ENCODE measurements at places on chromosomes 3 and 15.

DNA sequence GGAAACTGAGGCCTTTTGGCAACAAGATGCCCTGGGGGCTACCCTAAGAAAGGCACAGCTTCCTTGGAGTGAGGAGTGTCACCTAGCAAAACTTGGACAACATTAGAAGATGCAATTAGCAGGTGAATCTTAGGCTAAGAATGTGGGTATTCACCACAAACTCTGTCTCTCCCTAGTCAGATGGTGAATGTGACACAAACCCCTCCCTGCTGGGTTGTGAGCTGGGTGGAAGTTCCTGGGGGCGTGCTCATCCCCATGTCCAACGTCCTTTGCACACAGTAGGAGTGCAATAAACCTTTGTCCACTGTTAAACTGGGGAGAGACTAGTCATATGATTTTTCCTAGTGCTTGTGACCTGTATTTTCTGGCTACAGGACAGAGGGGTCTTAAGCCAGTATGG, 67.1 kb upstream of the SH3GL3 start:
- DNase-seq, result no peak

- peak; percentile 60 for DNase-seq
These were observed 119.8 kb downstream of the ADCY5 start for GRCh38 chr3:123328851-123329635.

DNA sequence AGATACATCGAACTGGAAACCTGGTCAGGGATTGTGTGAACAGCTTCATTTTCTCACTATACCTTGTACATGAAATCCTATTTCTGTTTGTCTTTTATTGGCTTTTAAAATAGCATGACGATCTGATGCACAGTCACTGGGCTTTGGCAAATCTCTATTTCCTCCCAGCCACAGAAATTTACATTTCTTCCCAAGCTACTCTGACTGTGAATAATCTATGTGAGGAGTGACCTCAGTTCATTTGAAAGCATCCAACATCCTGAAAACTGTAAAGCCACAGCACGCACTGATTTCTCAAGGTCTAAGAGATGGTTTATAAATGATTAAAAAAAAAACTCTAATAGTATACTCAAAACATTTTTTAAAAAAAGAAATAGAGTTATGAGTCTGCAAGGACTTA, 450.3 kb downstream of the IL5RA start:
- no peak for DNase-seq

GRCh38 chr15:43893956-43894355, 67.2 kb downstream of the WDR76 start:
- DNase-seq, result no peak

- DNase-seq, result no peak
These were observed at the start of gene ABCF3 for GRCh38 chr3:184186184-184186901. TSS of gene ABCF3 (plus strand) at chr3:184186199. CDS start at chr3:184186208, 9 bp downstream.

DNA sequence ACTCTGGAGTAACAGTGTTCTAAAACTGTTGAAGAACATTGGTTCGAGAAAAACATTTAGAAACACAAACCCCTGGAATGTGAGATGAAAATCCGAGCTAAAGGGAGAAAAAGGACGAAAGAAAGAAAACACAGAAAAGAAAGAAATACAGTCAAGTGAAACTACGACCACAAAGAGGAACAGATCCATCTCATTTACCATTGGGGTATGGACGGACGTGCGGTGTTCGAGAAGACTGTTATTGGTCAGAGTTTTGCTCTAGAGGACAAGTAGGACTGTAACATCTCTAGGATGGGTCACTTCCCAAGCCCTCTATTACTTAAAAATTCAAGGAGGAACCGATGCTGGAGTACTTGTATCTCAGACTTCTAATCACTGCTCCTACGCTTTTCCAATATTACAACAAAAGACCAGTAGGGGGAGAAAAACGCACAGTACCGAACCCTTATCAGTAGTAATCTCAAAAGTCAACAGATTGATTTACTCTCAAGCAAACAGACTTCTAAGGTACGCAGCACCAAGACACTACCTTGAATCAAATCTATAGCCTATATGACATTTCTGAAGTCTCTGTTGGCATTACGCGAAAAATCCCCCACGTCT, 1.1 kb upstream of the PIK3CA start:
- no peak for DNase-seq

- DNase-seq, result no peak
These were observed 157.4 kb downstream of the AGBL1 start for GRCh38 chr15:86237111-86237500.

- no peak for DNase-seq
These were observed 28.7 kb downstream of the TLE3 start for GRCh38 chr15:70068783-70069565.

- DNase-seq, result no peak
These were observed 71.1 kb upstream of the DGKG start for GRCh38 chr3:186432944-186433732.

- no peak for DNase-seq
These were observed 36.3 kb downstream of the DUT start for GRCh38 chr15:48367483-48367882.

DNA sequence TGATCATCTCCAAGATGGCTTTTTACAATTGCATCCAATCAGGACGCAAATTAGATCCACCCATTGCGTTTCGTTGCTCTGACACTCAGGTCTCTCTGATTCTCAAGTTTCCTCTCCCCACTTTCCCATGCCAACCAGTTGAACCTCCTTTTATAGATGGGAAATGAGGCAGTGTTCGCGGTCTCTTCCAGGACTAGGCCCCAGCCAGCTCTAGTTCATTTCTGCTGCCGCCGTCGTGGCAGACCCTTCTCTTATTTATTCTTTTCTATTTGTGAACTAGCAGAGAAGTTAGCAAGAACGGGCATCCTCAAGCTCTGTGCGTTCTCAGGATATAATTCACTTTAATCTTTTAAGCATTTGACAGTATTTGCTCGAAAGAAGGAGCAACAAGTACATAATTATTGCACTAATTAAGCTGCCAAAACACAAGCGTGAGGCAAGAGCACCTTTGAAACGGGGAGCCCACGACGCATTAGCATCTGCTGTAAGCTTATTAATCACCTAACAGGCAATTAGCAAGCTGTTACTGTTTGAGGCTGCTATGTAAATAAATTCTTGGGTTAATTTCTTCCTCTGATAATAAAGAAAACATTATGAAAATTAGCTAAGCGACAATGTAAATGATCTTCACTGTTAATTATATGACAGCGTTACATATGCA, 246.4 kb upstream of the TLE3 start:
- no peak for DNase-seq

DNA sequence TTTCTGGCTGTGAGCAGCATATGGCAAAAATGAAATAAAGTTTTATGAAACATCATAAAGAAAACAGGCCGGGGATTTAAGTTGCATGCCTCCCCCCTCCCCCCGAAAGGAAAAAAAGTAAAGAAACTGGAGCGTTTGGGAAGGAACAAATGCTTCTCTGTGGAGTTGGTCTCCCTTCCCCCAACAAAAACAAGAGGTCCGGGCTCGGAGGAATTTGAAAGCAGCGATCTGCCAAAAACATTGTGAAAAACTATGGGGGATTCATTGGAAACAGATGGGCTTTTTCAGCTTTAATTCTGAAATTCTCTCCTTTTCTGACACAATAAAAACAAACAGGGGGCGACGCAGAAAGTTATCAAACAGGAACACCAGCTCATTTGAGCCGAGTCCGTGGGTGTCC, 17.0 kb downstream of the RGMA start:
- no peak for DNase-seq

DNA sequence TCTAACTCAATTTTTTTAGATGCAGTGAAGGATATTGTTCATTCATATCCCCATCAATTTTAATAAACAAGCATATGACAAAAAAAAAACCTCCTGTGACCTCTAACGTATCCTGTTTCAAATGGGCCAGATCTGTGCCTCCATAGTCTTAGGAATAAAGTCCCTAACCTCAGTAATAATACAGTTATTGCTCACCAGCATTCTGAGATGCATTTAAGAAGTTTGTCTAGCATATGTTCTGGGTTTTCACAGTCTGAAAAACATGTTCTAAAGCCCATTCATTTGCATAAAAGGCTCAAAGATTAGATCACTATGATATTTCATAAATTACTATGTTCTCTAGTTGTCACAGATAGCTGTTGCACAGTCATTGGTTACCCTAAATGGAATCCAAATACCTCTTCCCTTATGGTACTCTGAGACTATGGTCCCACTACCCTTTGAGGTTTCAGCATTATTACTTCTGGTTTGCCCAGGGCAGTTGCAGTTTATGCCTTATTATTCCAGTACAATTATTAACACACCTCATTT, 190.1 kb downstream of the ZIC4 start:
- no peak for DNase-seq

GRCh38 chr3:42755681-42756578, 17.1 kb downstream of the CCDC13 start:
- no peak for DNase-seq

DNA sequence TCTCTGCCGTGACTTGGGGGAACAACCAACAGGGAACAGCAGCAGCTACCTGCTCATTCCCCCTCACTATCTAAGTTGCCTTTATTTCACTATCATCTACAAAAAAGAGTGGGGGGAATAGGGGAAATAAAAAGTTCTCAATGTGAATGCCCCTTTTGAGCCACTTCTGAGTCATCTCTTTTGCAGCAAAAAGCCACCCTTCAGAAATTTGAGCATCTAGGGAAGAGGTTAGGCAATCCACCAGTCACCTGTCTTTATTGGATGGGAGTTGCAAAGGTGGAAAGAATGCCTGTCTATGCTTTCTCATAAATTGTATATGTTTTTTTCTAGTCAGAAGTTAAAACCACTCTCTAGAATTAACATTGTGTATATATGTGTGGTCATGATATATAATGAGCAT, 41.1 kb downstream of the GPD1L start:
- no peak for DNase-seq

- no peak for DNase-seq
These were observed 43.2 kb downstream of the NR2E3 start for GRCh38 chr15:71853543-71853942.

GRCh38 chr3:71010726-71011455, 572.6 kb downstream of the FOXP1 start:
- DNase-seq, result no peak

GRCh38 chr3:18403061-18403460, 22.1 kb downstream of the SATB1 start:
- no peak for DNase-seq

DNA sequence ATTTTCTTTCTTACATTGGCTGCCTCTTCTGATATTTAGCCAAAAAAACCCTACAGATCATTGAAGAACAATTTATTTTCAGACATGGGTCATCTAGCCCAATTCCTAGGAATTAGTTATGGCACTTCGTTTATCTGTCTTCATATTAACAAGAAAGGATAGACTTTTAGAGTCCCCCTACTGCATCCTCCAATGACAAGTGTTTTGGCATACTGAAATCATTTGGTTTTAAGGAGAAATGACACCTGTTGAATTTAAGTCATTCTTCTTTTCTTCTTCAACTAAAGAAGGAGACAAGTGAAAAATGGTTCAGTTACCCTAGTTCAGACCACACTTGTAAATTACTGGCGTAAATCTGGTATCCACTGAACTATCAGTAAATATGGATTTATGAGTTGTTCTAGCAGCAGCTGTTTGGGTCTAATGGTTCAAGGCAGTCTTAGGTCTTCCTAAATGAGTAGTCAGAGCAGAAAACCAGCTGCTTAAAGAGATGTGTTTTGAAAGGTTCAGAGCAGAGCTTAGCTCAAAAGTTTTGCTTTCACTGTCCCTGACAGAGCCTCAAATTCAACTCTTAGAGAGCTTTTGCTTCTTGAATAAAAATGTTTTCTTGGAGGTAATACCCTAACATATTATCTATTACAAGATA, 5.6 kb downstream of the VGLL3 start:
- DNase-seq, result no peak

- no peak for DNase-seq
These were observed 83.1 kb upstream of the PRR20G start for GRCh38 chr3:127370906-127371305.

DNA sequence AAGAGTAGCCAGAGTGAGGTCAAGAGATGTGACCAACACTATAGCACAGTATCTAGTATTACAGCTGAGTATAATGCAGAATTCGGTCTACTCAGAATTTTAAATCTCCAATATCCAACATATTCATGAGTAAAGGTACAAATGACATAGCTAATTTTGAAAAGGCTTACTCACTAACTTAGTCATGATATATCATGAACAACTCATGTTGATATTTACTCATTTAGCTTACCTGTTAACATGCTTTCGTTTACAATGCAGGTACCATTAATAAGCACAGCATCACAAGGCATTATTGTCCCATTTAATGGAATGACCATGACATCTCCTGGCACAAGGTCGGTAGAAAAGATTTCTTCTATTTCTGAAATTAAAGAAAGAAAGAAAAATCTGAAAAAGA, 36.9 kb downstream of the ATP13A3 start:
- DNase-seq, result no peak

DNA sequence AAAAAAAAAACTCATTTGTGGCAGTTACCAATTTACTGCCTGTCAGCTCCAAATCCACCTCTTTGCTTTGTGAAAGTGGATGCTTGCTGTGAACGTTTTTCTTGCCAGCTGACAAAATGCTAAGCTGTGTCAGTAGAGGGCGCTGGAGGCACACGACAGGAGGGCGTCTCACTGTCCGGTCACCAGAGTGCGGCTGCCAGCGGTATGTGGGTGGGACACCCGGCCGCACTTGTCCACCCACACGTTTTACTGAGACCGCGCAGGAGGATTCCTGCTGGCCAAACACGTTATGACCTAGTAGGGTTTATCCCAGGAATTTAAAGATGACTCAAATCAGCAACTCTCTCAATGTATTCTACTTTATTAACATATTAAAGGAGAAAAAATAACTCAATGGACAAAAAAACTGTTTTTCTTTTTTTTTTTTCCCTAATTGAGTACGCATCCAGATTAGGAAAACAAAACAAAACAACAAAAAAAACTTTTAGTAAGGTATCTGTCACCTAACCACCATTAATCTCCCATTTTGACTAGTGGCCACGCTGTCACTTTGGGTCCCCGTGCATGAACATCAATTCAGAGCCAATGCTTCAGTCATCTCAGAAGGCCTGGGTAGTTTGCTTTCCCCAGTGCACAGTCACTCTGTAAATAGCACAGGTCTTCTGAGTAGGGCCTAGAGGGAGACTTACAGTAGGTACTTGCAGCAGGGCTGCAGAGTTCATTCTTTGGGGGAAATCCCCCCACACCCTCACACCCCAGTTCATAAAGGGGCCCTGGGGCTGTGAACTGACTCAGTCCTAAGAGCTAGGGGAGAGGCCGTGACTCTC, 43.8 kb upstream of the RPL35A start:
- peak; percentile 64 for DNase-seq

DNA sequence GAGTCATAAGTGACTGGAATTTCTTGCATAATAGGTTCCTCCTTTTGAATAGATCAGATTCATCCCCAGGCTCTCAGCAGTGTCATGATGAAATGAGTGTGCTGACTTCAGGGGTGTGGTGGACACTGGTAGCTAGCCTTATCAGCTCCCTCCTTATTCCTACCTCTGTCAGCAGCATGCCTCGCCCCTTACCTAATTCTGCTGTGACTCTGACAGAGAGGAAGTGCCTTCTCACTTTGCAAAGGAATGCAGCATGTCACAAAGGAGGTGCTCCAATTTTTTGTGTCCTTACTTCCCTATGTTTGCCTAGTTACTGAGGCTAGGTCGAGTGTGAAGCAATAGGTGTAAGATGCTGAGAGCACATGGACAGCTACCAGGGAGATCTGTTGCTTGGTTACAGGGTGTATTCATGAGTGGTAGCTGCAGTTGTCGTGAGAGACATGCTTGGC, 90.6 kb downstream of the TNFAIP8L3 start:
- DNase-seq, result no peak

GRCh38 chr3:106332884-106333283, 464.1 kb upstream of the CBLB start:
- DNase-seq, result peak; percentile 22

- no peak for DNase-seq
These were observed 2.8 kb upstream of the SLC28A2 start for GRCh38 chr15:45249125-45249780.

GRCh38 chr15:64856429-64857145, 14.9 kb downstream of the PLEKHO2 start:
- DNase-seq, result no peak

All from activated T-helper 1 cell treated with anti-CD3 and anti-CD28 coated beads, Interleukin-2, amount 50 U/mL, for 16 hours (primary cell).